ENCODE measurements at places on chromosomes 4 and X.

DNA sequence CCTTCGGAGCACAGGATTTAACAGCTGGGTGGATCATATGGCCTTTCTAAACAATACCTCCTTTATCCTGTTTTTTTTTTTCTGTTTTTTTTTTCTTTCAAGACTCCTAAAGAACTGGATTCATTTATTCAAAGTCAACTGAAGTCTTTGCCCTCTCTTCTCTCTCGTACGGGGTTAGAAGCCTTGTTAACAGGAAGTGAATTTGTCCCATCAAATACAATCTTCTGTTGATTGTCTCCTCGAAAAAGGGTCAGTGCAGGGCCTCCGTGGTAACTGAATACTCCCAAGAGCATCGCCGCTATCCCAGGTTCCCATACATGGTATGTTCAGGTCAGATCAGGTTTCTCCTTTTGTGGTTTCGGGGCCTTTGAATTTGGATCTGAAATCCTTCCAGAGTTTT is 1.8 kb upstream of the TMEM128 start:
- DNase-seq, result no peak

DNA sequence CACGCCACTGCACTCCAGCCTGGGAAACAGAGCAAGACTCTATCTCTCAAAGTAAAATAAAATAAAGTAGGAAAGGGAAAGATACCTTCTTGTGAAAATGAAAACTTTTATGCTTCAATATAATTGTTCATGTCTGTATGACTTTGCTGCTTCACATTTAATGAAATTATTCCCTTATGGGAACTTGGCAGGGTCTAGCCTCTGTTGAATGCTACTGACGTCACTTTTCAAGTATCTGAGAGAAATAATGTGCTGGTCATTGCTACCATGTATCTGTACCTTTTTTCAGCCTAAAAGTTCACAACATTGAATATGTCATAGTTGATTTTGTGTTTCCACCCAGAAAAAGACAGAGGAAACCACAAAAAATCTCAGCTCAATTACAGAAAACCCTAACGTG is 65.2 kb downstream of the PRDM5 start:
- no peak for DNase-seq

- no peak for DNase-seq
Observed at GRCh38 chr4:83440899-83441298, 14.7 kb downstream of the HELQ start.

DNA sequence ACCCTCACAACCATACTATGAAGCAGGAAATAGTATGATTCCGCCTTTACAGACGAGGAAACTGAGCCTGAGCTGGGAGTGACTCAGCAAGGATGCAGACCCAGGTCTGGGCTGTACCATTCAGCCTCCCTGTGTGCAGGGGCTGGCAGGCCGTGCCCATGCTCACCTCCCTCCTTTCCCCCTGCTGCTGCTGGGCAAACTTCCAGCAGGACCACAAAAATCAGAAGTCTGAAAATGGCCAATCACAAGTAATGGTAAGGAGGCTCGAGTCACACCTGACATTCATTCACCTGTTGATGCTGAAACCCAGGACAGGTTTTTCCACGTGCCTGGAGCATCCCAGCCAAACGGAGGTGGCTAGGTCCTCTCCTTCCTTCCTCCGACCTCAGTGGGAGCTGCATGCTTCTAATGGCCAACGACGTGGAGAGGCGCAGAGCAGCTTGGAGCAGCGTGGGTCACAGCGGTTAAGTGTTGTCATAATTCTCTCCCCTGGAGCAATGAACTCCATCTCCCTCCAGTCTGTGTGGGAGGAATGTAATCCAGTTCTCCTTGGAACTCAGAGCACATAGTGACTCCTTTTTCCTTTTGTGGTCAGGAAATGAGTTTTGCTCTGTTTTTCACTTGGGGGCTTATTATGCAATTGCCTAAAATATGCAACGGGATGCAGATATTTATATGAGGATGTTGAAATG is 371.7 kb downstream of the BCOR start:
- peak; percentile 72 for DNase-seq

GRCh38 chr4:8250227-8250626 is 19.3 kb upstream of the HTRA3 start:
- DNase-seq, result no peak

DNA sequence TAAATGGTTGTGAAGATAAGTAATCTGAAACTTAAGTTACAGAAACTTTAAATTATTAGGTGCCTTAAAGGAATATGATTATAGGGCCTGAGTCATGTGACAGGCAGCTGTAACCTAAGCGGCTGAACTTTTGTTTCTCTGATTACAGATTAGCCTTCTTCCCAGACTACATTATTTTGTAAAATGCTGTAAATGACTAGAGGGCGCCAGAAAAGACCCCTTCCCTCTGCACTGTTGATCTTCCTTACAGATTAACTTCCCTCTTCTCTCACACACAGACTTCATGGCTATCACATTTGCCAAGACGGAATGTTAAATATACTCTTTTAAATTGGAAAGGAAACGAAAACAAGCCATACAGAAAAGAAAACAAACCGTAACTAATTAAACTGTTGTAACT is 96.6 kb downstream of the EVC2 start:
- DNase-seq, result no peak

- DNase-seq, result no peak
Observed at GRCh38 chr4:140648716-140649308, 80.1 kb upstream of the UCP1 start.

- no peak for DNase-seq
Observed at GRCh38 chr4:158376106-158376840, 145.4 kb upstream of the RXFP1 start.

DNA sequence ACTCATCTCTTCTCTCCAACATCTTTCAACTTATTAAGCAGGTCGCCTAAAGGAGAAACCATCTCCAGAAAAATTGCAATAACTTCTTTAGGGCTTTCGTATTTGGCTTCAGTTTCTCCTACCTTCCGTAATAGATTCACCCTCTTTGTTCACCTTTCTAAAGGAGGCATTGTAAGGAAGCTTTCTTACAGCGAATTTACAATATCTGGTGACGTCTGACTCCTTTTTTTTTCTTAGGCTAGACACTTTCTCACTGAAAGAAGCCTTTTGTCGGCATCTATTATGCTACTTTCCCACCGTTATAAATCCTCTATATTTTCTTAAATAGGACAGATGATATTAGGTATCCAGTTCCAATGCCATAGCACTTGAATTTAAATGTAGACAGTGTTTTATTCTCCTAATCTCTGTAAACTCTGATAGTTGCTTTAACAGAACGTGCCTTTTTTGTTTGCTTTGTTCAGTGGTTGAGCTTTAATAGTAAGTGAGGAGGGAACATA is 302.4 kb downstream of the IL1RAPL1 start:
- DNase-seq, result no peak

DNA sequence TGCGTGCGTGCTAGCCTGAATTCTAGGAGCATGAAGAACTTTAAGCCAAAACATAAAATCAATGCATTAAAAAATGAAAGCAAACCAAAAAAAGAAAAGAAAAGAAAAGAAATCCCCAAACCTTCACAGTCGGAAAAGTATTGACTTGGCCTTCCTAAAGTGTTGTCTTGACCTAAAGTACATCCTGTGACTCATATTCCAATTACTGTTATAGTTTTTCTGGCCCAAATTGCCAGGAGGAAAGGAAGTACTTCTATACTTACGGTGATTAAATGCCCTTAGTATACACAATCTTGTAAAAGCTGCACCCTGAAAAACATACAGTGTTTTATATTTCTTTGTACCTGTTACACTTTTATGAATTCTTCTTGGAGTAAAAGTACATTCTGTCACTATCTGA is 512.8 kb downstream of the ANKRD50 start:
- no peak for DNase-seq

GRCh38 chrX:15864629-15865028 is 10.0 kb upstream of the AP1S2 start:
- DNase-seq, result no peak

DNA sequence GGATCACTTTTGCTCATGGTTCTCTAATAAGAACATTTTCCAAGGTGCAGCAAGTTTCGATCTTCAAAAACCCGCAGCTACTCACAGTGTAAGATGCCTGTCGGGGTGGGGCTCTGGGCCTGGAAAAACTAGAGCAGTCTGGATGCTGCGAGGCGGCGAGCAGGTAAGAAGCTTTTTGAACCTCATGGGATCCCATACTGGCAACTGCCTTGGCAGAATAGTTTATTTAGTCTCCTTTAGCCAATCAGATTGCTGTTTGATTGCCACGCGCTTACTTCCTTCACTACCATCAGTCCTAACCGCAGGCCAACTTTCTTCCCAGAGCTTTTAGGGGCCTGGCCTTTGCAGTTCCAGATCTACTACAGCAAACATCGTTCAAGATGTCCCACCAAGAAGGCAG is 61.3 kb upstream of the MAGEB10 start:
- DNase-seq, result no peak

- DNase-seq, result no peak
Observed at GRCh38 chr4:147863111-147863747, 131.3 kb downstream of the ARHGAP10 start.

GRCh38 chr4:156495836-156496235 is 475.8 kb downstream of the PDGFC start:
- DNase-seq, result no peak

GRCh38 chr4:87227751-87228151 is 7.3 kb upstream of the KLHL8 start:
- no peak for DNase-seq

GRCh38 chrX:29852767-29853166 is 362.6 kb upstream of the MAGEB2 start:
- no peak for DNase-seq

DNA sequence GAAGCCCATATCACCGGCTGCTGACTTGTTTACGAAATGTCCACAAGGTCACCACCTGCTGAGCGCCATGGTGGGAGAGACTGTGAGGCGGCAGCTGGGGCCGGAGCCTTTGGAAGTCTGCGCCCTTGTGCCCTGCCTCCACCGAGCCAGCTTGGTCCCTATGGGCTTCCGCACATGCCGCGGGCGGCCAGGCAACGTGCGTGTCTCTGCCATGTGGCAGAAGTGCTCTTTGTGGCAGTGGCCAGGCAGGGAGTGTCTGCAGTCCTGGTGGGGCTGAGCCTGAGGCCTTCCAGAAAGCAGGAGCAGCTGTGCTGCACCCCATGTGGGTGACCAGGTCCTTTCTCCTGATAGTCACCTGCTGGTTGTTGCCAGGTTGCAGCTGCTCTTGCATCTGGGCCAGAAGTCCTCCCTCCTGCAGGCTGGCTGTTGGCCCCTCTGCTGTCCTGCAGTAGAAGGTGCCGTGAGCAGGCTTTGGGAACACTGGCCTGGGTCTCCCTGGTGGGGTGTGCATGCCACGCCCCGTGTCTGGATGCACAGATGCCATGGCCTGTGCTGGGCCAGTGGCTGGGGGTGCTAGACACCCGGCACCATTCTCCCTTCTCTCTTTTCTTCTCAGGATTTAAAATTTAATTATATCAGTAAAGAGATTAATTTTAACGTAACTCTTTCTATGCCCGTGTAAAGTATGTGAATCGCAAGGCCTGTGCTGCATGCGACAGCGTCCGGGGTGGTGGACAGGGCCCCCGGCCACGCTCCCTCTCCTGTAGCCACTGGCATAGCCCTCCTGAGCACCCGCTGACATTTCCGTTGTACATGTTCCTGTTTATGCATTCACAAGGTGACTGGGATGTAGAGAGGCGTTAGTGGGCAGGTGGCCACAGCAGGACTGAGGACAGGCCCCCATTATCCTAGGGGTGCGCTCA is 8.7 kb upstream of the MSANTD1 start:
- no peak for DNase-seq

- DNase-seq, result no peak
Observed at GRCh38 chrX:111131572-111131971, 35.6 kb downstream of the PAK3 start.

DNA sequence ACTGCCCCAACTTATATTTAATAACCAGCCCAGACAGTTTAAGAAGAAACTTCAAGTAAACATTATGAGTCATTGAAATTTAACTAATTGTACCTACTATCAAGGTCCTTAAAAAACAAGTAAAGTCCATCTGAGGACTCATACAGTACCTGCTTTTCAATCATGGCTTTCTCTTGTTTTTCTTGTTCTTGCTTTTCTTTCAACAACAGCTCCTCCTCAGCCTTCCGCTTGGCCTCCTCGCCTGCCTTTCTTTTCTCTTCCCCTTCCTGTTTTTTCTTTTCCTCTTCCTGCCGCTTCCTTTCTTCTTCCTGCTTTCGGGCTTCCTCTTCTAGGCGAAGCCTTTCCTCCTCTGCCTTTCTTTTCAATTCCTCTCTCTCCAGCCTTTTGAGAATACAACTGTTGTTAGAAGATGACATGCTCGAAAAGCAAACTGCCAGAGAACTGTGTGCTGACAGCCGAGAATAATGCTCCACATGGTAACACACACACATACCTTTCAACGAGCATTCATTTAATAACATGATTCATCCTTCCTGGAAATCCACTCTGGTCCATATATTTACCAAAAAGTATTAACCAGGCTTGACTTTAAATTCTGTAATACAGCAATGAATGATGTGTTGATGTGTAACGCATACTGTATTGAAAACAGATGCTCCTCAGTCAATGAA is 25.2 kb upstream of the BCLAF3 start:
- DNase-seq, result peak; percentile 42

Data from GM04504 (cell line).